ENCODE measurements at places on chromosomes 3 and 15.

- no peak overlapping the region for H3K27ac ChIP-seq
- no peaks in the 10 kb centered on the region for H3K27me3 ChIP-seq
- H3K4me3 ChIP-seq = no peak overlapping the region
- no peak for DNase-seq
These were observed 49.6 kb downstream of the PARP14 start for GRCh38 chr3:122730240-122730639.

GRCh38 chr3:136678981-136679380, 73.2 kb downstream of the STAG1 start:
- DNase-seq = no peak
- no peaks in the 10 kb centered on the region for H3K4me1 ChIP-seq
- H3K27ac ChIP-seq = no peak overlapping the region
- no peaks in the 10 kb centered on the region for H3K36me3 ChIP-seq

DNA sequence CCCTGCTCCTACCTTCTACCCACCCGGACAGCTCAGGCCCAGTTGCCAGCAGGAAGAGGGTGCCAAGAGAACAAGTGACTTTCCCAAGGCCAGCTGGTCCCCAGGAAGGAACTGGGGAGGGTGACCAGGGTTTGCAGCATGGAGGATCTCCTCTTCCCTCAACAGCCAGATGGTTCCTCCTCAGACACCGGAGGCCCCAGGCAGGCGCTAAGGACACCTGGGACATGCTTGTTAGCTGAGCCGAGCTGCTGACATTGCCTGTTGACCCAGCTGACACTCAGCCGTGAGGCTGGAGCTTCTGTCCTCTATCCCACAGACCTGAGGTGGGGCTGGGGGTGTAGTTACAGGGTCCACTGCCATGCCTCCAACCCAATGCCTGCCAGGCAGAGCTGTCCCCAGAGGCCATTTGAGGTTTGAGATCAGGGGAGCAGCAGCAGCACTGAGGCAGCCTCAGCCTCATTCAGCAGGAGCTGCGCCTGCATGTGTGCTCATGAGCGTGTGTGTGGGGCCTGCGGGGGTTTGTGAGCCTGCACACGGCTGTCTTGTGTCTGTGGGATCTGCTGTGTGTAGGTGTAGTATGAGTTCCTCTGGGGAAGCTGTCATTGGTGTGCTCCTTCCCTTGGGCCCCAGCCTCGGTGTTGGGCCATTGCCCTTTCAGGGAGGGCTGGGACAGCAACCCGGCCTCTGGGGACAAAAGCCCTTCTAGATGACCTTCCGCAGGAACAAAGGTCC, 7.1 kb downstream of the CPLX3 start:
- no peaks in the 10 kb centered on the region for H3K4me1 ChIP-seq
- H3K27me3 ChIP-seq = no peaks in the 10 kb centered on the region
- H3K36me3 ChIP-seq = no peaks in the 10 kb centered on the region
- no peak overlapping the region for H3K27ac ChIP-seq

GRCh38 chr3:71419369-71419768, 164.2 kb downstream of the FOXP1 start:
- DNase-seq = no peak
- no peak overlapping the region for H3K27ac ChIP-seq
- H3K4me1 ChIP-seq = no peaks in the 10 kb centered on the region
- H3K36me3 ChIP-seq = no peaks in the 10 kb centered on the region
- no peaks in the 10 kb centered on the region for H3K27me3 ChIP-seq

- no peak overlapping the region for H3K27ac ChIP-seq
- H3K4me1 ChIP-seq = peaks cover 9% of the 10 kb centered on the region
- no peak for DNase-seq
- H3K4me3 ChIP-seq = no peak overlapping the region
- H3K27me3 ChIP-seq = no peaks in the 10 kb centered on the region
These were observed 15.4 kb downstream of the HHLA2 start for GRCh38 chr3:108311797-108312196.

- H3K27ac ChIP-seq = no peak overlapping the region
- H3K4me3 ChIP-seq = no peak overlapping the region
- no peak for DNase-seq
- no peaks in the 10 kb centered on the region for H3K36me3 ChIP-seq
- H3K27me3 ChIP-seq = no peaks in the 10 kb centered on the region
- no peaks in the 10 kb centered on the region for H3K4me1 ChIP-seq
These were observed 114.5 kb upstream of the GADL1 start for GRCh38 chr3:31008994-31009393.

DNA sequence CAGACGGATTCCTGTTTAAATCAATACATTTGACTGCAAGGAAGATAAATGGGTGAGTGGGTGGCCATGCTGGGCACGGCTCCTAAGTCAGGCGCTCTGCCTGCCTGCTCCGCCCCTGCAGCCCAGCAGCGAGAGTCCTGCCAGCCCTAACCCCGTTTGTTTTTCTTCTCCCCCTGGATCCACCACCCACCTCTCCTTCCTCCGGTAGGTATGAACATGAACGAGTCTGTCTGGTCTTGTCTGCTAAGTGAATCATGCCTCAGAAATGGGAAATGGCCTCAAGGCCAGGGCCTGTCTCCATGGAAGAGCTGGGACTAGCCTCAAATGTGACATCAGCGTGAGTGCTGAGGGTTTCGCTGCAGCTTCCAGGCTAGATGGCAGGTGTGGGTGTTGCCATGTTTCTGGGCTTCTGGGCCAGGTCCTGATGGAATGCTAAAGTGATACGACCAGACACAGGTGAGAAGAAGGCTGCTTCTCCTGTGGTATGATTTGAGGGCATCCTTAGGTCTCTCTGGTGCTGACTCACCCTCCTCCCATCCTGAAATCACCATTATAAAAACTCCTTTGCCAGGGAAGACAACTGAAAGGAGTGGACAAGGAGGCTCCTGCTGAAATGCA, 5.6 kb upstream of the FEM1B start:
- H3K4me3 ChIP-seq = no peak overlapping the region
- H3K36me3 ChIP-seq = no peaks in the 10 kb centered on the region
- peaks cover 6% of the 10 kb centered on the region for H3K4me1 ChIP-seq

DNA sequence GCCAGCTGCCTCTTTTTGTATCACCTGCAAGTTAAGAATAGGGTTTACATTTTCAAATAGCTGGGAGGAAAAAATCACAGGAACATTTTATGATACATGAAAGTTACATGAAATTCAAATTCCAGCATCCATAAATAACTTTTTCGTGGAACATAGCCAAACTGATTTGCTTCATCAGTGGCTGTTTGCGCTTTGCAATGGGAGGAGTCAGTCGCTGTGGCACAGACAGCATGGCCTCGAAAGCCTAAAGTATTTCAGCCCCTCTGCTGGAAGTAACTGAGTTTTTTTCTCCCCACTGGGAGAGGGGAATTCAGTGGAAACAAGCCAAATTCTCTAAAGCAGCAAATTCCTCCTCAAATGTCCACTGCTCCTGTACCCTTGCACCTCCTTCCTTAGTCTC, 271.9 kb downstream of the SUCLG2 start:
- no peaks in the 10 kb centered on the region for H3K4me1 ChIP-seq
- DNase-seq = no peak
- H3K27me3 ChIP-seq = no peaks in the 10 kb centered on the region
- H3K27ac ChIP-seq = no peak overlapping the region
- H3K36me3 ChIP-seq = no peaks in the 10 kb centered on the region
- no peak overlapping the region for H3K4me3 ChIP-seq

DNA sequence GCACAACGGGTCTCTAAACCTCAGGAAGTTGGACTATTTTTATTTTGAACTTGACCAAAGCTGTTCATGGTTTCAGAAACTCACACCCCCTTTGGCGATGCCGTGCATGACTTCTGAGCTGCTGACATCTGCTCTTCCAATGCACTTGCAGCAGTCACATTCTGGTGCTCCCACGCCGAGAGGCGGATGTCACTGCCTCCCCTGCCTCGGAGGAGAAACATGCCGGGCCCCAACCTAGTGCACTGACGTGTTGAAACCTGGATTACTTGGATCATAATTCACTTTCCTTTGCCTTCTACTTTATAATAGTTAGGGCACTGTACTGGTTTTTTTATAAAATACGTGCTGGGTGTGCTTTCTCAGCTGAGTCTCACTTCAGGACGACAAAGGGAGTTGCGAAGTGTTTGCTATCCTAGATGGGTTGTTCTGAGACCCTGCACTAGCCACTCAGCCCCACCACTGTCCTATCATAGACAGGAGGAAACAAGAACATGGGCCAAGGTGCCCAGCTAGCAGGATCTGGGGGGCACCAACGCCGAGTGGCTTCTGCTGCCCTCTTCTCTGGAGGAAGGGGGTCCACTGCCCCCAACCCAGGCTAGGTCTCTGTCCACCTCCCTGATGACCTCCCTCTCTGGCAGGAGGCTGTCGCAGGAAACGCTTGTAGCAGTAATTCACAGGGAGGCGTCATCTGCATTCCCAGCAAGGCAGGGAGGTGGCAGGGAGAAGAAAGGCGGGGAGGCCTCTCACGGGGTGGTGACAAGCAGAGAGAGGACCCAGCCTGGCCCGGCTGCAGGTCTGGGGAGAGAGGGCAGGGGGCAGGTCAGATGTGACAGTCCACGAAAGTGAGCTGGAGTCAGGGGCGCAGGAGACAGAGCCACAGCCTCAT, 158.8 kb upstream of the IQSEC1 start:
- no peak overlapping the region for H3K4me3 ChIP-seq
- no peaks in the 10 kb centered on the region for H3K4me1 ChIP-seq
- H3K27me3 ChIP-seq = no peaks in the 10 kb centered on the region
- no peak overlapping the region for H3K27ac ChIP-seq
- no peaks in the 10 kb centered on the region for H3K36me3 ChIP-seq

All from pancreas (tissue), 10 donors.